Renal cortical epithelial cell (primary cell): ENCODE measurements at places on chromosomes 2 and 18.

DNA sequence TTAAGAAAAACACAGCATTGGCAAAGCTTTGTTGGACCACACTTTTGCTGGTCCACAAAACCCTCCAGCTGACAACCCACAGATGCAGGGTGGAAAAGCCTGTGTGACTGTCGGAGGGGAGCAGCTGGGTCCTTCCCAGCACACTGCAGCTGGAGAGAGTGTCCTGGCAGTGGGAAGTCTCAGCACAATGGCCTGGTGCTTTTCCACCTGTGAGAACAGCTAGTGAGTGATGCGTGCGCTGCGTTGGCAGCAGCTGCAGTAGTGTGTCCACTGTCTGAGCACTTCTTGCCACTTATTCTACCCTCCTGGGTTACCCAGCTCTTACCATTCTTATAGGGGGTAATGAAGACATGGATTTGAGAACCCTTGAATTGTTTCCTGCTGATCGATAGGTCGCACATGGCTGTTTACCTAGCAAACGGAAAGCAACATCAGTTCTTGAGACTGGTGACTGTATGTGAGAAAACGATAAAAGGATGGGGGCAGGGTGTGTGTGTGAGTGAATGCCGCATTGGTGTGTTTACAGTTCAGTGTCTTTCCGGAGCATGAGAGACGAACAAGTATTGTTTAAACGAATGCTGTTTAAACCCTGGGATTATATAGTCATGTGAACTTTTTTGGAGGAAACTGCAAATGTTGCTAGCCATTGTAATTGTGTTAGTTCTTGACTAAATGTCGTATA is 69.7 kb downstream of the LYPD6 start:
- DNase-seq: no peak

DNA sequence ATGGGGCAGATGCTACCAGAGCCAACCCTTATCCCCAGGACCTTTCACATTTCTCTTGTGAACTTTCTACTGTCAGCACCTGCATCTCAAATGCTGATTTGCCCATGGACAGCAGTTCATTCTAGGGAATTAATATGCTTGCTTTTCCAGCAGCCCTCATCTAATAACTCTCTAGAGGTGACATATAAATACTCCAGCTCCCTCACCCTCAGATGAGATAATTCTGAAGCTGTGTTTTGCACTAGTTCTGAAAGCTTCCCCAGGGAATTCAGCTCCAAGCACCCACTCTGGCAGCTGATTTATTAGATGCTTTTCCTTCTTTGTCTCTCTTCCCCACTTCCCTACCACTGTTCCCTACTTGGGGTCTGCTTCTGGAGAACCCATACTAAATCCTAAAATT is 62.1 kb downstream of the PLCL1 start:
- DNase-seq: no peak

DNA sequence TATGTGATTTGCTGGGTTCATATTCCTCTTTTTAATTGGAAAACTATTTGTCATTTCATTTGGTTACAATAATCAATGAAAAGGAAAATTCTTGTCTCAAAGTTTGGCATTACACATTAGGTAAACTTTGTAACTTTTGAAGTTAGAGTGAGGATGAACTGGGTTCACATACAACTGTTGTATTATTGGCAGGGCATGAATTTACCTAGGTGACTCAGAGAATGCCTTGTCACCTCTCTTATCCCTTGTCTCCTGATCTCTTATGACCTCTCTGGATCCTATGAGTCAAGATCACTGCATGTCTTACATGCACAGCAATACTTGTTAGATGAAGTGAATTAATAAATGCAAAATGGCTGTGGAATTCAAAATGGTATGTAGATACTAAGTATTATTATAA is 563.4 kb upstream of the GCFC2 start:
- DNase-seq: no peak

DNA sequence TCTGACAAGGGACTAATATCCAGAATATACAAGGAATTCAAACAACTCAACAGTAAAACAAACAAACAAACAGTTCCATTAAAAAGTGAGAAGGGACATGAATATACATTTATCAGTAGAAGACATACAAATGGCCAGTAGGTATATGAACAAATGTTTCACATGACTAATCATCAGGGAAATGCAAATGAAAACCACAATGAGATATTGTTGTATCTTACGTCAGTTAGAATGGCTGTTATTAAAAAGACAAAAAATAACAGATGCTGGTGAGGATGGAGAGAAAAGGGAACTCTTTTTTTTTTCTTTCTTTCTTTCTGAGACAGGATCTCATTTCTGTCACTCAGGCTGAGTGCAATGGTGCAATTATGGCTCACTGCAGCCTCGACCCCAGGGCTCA is 175.5 kb downstream of the CAMKMT start:
- no peak for DNase-seq

DNA sequence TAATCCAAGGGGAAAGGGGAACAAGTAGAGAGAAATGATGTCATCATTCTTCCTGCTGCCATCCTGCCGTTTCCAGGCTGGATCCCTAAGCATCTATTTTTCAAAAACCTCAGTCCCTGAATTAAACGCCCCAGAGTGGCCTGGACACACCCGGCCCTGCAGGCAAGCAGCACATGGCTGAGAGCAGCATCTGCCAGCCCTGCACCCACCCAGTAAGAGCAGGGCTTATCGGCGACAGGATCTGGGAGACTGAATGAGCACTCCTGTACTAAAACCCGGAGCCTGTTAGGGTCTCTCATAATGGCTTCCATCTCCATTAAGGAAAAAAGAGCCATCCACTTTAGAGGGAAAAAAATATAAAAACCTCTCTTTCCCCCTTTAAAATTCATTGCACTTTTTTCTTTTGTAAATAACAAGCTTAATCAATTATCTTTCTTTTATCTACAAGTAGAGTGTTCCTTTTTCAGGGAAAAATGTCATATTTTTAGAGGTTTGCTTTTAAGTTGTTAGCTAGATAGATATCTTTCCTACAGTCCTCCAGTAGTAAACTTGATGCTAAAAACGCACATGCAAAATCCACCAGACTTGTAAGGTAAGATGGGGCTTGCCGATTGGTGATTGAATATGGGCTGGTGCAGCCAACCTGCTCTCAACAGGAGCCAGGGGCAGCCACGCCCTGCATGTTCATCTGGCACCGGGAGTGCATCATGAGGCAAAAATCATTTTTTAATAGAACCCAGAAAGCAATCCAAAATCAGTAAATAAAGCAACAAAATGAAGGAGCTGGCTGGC is 457.8 kb downstream of the EIPR1 start:
- DNase-seq: no peak

GRCh38 chr2:45394842-45395241 is 216.2 kb downstream of the SRBD1 start:
- DNase-seq: no peak
